CD8-positive, alpha-beta memory T cell (primary cell): ENCODE measurements at places on chromosomes 1 and 21.

GRCh38 chr1:1211541-1212441, 2.2 kb downstream of the TNFRSF4 start:
- no peak for DNase-seq

DNA sequence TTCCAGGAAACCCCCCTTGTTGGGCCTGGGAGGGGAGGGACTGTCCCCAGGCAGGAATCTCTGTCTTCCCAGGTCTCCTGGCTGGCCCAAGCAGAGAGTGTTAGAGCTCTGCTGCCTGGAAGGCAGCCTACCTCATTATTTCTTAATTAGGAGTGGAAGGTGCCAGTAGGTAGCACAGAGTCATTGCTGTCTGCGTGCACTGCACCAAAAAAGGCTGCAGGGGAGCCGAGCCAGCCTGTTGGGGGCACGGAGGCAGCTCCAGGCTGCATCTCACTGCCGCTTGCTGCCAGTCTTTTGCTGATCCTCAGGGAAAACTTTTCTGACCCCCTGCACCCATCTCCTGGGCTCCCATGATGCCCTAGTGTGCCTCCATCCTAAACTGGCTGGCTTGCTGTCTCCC, 58.1 kb downstream of the LRRN2 start:
- DNase-seq, result no peak

DNA sequence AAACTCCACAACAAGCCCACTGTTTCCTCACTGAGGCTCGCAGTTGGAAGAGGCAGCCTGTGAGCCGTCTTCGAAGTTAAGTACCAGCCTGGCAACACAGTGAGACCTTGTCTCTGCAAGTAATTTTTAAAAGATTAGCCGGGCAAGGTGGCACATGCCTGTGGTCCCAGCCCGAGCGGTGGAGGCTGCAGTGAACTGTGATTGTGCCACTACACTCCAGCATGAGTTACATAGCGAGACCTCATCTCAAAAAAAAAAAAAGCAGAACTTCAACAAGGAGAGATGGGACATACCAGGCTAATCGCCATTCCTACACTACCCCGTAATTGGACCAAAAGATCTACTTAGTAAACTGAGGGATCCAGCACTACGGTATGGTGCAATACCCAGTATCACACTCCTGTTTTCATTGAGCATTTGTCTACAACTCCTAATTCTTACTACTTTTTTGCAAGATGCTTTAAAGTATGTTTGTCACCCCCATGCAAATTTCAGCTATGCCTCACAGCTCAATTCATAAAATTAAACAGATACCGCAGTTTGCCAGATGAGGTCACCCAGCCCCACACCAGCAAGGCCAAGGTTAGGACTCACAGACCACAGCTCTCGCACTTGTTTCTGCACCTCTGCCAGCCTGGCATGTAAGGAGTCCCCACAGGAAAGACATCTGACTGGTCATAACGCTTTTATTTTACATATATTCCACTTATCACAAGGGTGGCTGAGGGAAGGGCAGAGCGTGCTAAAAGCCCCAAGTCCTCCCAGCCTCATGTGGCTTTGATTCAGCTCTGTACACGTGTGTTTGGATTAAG, 21.0 kb downstream of the SDE2 start:
- no peak for DNase-seq

DNA sequence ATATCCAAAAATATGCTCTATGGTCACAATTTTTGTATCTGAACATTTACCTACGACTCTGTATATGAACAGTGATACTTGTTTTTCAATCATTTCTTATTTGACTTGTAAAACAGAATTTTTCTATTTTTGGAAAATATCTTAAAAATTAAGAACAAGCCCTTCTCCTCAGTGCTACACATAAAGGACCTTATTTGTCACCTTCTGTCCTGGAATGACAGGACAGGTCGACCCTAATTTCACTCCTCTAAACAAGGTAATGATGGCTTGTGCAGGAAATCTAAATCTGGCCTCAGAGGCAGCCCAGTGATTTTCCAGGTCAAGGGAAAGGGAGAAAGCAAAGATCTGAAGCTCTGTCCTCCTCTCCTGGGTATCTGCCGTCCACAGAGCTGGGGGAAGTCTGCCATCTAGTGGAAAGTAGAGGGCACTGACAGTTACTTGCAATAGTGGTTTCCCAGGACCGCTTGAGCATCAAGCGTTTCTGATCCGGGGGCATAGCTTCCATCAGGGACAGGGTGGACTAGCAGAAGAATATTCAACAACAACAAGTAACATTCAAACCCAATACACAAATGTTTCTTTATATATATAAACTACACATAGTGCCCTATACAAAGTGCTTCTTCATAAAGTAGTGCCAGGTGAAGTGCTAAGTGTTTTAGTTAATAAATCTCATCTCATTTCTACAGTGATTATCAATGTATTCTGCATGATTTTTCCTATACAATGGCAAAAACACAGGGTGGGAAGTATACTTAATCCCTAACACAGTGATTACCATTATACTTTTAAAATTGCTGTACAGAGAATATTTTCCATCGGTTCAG, 74.6 kb downstream of the SLC25A24 start:
- peak; percentile 30 for DNase-seq

- DNase-seq, result no peak
Measured at GRCh38 chr1:67580691-67581403, 104.2 kb upstream of the GADD45A start.

DNA sequence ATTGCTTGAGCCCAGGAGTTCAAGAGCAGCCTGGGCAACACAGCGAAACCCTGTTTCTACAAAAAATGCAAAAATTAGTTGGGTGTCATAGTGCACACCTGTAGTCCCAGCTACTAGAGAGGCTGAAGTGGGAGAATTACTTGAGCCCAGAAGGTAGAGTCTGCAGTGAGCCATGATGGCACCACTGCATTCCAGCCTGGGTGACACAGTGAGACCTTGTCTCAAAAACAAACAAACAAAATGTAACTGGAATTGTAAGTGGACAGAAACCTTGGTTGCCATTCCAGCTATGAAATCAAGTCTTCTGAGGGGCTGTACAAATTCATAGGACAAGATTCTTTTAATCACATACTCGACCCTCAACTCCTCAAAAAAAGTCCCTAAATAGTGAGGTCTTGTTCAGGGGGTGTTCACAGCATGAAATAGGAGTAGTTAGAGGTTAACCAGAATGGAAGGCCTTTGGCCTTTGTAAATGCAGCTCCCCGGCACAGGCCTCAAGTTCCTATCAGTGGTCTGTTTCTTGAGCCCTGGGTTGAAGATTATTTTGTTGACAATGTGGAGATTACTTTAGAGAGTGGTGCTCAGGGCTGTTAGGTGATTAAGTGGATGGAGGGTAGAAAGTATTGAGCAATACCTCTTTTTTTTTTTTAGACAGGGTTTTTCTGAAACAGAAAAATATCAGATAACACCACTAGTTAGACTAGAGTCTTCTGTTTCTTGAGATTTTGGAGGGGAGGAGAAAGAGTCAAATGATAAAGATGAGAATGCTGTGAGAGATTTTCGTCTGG, 138.7 kb upstream of the ZNF648 start:
- DNase-seq, result no peak

- no peak for DNase-seq
Measured at GRCh38 chr1:224681816-224682215, 65.7 kb downstream of the CNIH3 start.

DNA sequence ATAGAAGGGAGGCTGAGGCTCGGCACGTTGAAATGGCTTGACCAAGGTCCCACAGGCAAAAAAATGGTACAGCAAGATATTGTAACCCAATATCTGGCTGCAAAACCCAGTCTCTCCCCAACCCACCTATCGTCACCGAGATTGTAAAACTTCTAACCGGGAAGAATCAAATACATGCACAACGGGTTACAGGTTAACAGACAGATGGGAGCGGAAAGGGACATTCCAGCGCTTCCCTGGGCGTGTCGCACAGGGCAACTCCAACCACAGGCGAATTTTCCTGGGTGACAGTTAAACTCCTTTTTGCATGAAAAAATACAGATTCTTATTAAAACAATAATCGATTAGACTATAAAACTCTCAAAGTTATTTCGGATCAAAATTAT, 31.8 kb upstream of the JUN start:
- DNase-seq, result no peak

GRCh38 chr21:15976807-15977206, 247.0 kb downstream of the USP25 start:
- DNase-seq, result no peak

GRCh38 chr1:224358237-224358636, 1.6 kb downstream of the CNIH4 start:
- DNase-seq, result no peak

DNA sequence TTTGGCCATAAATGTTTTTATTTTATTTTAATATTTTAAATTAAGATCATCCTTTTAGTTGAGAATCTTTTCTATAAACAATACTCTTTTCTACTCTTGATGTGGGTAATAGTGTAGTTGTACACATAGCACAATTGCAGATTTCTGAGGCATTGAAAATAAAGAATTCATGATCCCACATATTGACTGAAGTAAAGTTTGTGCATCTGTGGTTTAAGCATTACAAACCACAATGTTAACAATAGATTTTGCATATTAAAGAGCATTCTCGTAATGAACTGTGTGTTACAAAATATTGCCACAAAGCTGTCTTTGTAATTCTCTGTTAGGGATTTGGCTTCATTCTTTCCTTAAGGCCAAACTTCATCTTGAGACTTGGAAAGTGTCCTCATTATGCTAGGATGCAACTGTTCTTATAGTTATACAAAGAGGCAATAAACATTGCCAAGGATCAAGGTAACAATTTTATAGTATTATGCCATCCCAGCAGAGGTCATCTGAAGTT, 256.8 kb downstream of the OLFM3 start:
- DNase-seq, result no peak

DNA sequence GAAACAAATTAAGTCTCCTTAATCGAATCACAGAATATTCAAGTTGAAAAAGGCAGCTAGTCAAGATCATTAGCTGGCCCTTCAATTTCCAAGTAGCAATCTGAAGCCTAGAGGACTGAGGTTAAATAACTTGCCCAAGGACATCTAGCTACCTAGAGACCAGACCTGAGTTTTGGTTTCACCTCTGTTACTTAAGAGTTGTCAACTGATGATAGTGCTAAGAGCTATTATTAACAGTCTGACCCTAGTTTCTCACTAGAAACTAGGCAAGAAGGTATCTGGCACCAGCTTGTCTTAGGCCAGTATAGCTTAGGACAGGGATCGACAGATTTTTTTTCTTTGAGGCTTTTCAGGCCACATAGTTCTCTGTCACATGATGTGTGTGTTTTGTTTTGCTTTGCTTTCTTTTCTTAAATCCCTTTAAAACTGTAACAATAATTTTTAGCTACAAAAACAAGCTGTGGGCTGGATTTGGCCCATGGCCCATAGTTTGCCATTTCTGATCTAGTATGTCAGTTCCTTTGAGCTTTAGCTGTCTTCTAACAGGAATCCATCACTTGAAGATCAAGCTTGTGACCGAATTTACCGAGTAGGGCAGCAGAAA, 23.2 kb downstream of the TRIM45 start:
- no peak for DNase-seq

DNA sequence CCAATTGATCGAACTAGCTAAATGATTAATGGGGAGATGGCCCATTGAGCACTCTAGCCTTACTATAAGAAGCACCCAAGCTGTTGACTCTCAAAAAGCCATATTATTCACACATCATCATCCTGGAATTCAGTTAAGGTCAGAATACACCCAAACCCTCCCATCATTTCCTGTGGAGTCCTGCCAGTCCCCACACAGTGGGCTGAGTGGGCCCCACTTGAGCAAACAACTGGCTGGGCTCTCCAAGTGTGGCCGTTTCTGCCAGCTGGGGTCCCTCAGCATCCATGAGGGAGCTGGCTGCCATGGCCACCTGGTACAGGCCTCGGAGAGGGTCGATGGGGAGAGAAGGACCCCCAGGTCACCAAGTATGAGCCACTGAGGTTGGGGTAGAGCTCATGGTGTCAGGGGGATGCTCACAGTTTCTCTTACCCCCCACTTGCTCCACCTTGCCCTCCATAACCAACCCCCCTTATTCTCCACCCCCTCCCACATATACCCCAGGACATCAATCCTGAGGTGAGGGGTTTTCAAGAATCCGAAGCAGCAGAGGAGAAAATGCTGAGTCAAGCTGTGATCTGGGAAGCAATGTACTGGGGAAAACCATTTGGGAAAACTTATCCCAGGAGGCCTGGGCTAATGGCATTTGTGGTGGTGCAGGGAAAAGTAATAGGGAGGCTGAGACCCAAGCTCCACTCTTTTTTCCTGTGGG, 60.3 kb downstream of the UBE2T start:
- no peak for DNase-seq
